ENCODE measurements at places on chromosomes 4 and X.
A peak's percentile ranks its signal among the peaks of the same experiment; 100 is the strongest.

DNA sequence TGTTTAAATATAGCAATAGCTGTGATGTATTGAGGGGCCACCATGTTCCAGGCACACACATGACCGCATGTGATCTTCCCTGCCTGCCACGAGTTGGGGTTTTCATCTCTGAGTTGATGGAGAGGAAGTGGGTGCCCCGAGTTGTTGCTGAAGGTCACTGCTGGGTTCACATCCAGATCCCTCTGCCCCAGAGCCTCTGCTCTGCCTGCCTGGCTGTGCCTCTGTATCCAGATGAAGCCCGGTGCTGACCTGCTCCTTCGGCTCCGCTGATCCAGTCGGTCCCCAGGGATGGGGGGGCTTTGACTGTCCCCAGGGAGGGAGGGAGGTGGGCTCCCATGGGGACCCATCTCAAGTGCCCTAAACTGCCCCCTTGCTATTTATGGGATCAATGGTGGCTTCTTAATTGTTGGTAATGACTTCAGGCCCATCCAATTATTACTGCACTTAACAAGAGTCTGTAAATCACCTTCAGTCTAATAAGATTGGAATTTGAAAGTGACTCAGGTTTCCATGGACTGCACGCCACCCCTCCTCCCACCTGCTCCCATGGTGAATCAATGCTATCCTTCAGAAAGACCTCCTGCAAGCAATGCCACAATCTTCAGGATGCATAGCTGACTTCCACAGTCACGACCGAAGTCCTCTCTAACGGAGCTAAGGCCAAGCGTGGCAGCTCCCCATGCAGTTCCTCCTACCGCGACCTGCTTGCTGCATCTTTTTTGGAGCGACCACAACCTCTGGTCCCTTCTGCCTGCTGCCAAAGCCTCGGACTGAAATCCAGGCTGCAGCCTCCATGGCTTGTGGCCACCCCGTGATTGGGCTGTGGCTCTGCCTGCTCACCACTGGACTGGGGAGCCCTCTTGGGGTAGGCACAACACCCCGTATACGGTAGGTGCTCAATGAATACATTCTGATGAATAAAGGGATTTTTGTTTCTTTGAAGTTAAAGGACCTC is 73.1 kb downstream of the CPZ start:
- no peak for DNase-seq

- DNase-seq = peak; percentile 83
These were observed 60.2 kb downstream of the KCNIP4 start for GRCh38 chr4:21888195-21888976.

DNA sequence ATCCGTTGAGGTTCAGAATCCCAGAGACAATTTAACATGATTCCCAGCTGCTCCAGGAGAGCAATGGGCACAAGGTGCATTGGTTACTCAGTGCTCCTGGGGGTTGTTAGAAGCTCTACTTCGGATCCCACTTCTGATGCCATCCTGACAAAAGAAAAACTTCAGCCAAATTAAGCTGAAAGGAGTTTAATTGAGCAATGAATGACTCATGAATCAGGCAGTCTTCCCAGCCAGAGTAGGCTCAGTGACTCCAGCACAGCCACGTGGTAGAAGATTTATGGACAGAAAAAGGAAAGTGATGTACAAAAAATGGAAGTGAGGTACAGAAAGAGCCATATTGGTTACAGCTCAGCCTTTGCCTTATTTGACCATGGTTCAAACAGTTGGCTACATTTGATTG is 95.7 kb downstream of the PWWP3B start:
- DNase-seq = no peak

- no peak for DNase-seq
These were observed 284.0 kb downstream of the BCOR start for GRCh38 chrX:39813631-39814277.

GRCh38 chr4:183384516-183384915 is 59.9 kb upstream of the CDKN2AIP start:
- no peak for DNase-seq

DNA sequence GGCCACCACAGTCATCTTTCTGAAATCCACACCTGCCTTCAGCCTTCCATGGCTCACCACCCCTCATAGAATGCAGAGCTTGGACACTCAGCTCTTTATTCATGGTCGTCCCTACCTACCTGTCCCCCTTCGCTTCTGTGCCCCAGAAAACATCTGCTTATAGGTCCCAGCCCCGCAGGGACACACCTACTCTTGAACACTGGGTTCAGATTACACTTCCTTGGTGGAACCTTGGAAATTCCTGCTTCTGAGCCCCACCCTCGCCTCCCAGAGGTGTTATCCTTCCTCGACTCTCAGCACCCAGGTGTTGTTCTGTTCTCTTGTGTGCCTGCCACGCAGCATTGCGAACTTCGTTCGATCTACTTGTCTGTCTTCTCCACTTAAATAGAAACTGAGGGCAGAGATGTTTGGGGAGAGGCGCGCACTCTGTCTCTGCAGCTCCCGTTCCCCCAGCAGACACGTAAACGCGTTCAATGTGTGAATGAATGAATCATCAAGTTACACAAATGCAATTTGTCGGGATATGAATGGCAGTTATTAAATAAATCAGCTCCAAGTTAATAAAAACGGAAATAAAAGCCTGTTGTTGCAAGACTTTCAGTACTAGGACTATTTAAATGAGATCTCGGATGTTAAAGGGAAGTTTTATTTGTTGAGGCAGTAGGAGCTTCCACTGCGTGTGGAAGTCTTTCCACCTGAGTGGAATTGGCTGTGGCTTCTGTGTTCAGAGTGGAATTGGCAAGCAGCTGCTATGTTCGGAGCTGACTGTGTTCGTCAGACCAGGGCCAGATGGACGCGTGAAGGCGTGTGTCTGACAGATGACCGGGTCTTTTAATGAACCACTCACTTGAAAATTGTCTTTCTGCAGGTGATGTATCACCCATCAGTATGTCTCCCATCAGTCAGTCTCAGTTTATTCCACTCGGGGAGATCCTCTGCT is 95.6 kb downstream of the STOX2 start:
- no peak for DNase-seq
